ENCODE measurements at places on chromosomes 13 and 19. TPM values are rescaled to one million over a fixed set of nuclear protein-coding genes. Genes with fewer than 3 reads are reported as not detected.

GRCh38 chr13:60303166-60303565 is 93.9 kb upstream of the TDRD3 start:
- DNase-seq = no peak

DNA sequence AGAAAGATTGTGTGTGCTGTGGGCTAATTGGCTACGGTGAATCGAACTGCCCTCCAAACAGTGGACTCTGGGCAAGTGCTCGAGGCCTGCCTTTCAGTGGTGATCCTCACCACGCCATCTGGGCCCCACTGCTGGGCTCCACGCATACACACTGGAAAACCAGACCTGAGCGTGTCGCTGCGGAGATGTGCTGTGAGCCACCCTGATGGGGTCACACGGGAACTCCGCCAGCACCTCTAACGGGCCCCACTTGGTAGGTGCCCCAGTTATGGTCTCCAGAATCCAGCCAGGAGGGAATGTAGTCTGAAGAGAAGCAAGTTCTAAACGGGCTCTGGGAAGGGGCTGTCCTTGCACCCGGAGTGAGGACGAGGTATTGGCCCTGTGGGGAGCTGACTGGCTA is 39.3 kb downstream of the C13orf46 start:
- DNase-seq = no peak

GRCh38 chr13:98526182-98526512 is 50.8 kb downstream of the STK24 start:
- DNase-seq = no peak

DNA sequence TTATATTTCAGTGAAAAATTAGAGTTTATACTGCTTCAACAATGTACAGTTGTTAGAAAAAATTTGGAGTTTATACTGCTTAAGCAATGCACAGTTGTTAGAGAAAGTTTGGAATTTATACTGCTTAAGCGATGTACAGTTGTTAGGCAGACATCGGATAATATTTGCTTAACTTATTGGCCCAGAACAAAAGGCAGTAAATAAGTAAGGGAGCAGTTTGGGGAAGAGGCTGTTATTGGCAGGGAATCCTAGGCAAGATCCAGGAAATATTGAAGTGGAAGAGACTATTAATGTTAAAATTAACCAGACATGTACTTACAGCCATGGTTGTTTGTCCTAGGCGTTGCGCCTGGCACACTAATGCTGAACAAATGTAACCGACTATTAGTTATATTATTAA is 166.9 kb downstream of the GPC5 start:
- no peak for DNase-seq

DNA sequence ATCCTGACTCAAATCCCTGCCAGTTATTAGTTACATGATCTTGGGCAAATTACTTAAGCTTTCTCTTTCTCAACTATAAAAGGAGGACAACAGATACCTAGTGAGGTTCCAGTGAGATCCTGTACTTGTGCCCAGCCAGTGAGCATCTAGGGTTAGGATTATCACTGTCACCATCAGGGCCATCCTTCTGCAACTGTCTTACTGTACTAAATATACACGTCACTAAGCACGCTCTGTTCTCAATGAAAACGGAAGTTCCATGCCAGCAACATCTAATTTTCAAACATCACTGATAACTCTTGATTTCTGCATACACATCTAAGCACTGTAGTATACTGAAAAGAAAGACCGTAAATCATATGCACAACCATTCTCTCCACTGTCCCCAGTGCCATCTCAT is 70.0 kb downstream of the FOXO1 start:
- DNase-seq = no peak

DNA sequence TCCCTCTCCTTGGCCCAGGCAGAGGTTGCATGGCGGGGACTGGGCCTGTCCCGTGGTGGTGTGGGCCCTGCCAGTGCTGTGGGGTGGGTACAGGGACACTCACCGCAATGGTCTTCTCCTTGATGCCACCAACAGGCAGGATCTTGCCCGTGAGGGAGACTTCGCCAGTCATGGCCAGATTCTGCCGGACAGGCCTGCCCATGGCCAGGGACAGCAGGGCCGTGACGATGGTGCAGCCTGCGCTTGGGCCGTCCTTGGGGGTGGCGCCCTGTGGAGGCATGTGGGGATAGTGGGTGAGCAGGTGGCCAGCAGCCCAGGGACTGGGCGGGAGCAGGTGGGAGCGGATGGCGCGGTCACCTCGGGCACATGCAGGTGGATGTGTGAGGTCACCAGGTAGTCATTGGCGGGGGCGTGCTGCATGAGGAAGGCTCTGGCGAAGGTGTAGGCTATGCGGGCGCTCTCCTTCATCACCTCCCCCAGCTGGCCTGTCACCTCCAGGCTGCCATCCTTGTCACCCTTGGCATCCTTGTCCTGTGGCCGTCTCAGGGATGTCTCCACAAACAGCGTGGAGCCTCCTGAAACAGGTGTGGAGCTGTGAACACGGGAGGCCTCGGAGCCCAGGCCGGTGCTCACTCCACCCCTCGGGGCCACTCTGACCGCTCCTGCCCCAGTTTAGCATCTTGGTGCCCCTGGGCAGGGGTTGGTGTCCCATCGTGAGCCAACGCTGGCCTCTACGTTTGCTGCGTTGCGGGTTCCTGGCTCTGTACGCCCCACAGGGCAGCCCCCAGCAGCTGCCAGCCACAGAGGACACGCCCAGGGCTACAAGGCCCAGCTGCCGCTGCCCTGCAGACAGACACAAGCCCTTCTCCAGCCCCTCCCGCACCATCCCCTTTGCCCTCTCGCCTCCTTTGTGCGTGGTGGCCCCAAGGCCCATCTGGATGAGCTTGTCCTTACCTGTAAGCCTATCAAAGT is 3.4 kb downstream of the RPL36 start:
- no peak for DNase-seq

DNA sequence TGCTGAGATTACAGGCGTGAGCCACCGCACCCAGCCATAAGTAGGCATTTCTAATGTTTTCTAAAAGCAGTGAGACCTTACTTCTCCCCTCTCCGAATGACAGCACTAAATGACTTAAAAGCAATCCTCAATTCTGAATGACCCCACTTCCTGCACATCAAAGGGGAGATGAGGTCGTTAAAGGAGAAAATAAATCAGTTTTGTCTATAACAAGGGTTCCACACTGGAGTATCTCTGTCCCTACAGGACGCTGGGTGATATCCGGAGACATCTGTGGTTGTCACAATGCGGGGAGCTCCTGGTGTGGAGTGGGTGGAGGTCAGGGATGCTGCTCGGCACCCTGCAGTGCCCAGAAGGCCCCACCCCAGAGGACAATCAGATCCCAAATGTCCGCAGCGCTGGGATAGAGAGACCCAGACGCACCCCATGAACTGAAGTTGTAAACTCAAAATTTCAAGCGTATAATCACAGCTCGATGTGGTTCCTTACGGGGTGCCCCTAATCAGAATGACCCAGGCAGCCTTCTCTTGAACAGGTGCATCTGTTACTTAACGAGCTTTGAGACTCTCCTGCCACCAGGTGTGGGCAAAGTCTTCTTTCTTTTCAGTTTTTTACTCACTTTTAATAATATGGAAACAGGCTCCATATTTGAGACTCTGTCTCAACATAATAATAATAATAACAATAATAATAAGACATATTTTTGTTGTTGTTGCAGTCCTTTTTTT is 2.9 kb downstream of the GNG7 start:
- no peak for DNase-seq

GRCh38 chr19:6713773-6714692 is 6.4 kb downstream of the C3 start:
- no peak for DNase-seq

DNA sequence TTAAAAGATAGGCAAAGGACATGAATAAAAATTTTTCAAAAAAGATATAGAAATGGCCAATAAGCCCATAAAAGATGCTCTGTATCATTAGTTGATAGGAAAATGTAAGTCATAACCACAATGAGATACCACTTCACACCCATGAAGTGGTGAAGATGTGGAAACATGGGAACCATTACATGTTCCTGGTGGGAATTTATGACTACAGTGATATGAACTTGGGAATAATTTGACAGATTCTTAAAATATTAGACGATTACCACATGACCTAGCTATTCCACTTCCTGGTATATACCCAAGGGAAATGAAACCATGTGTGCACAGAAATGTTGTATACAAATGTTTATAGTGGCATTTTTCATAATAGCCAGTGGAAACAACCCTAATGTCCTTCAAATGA is 232.2 kb downstream of the GGACT start:
- DNase-seq = no peak

- peak; percentile 95 for DNase-seq
Measured at GRCh38 chr19:46265217-46265828, 31.5 kb upstream of the HIF3A start.

DNA sequence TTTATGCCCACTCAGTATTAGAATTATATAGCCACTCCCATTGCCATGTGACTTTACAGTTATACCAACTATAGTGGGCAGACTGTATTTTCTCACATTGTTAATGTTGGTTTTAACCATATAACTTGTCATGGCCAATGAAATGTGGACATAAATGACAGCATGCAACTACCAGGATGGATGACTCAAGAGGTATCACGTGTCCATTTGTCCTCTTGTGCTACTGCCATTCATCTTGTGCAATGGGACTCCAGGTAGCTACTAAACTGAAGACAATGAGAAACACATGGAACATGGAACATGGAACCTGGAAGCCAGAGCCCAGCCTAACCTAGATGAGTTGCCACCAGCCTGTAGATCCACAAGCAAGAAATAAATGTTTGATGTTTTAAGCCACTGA is 242.7 kb upstream of the IPO5 start:
- DNase-seq = no peak

DNA sequence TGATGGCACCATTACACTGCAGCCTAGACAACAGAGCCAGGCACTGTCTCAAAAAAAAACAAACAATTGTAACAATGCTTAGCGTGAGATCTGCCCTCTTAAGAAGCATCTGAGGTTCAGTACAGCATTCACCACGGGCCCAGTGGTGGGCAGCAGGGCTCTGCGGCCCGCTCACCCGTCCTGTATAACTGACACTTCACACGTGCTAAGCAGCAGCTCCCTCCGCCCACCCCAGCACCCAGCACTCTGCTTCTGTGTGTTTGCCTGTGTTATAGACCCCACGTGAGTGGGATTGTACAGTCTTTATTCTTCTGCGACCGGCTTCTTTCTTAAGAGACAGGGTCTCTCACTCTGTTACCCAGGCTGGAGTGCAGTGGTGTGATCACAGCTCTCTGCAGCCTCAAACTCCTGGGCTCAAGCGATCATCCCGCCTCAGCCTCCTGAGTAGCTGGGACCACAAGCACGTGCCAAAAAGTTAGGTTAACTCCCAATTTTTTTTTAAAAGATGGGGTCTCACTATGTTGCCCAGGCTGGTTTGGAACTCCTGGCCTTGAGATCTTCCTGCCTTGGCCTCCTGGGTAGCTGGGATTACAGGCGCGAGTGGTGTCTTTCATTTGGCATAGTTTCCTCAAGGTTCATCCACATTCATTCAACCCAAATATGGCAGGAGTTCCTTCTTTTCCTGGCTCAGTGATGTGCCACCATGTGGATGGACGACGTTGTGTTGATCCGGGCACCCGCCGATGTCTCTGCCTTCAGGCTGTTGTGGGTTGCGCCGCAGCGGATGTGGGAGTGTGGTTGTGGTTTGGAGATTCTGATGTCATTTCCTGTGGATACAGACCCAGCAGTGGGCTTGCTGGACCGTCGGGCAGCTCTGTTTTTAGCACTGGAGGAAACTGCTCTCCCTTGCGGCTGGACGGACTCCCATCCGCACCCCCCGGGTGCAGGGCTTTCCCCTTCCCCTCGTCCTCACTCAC is 170.0 kb downstream of the KDM4B start:
- no peak for DNase-seq

GRCh38 chr19:10133596-10133995 is 13.9 kb upstream of the EIF3G start:
- DNase-seq = no peak

DNA sequence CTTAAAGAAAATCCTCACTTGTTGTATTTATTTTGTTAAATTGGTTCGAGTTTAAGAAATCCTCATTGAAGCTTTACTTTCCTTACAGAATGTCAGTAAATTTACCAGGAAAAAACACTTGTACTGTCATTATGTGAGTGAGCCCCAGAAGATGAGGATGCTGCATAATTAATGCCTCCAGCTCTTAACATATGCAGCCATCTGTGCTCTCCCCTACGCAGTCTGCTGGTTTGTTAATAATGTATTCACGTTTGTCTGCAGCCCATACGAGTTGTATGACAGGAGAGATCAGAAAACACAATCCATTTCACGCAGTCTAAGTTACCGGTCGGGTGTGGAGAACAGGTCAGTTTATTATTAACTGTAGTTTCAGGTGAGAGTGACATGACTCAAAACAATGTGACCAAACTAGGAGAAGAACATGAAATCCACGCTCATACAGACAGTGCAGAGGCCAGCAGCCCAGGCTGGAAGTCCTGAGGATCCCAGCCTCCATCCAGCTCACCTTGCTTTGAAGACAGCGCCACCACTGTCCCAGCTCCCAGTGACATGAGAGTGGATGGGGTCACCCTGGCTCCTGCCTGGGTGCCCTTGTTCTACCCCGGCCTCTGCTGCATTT is 19.8 kb upstream of the ATP11A start:
- peak; percentile 32 for DNase-seq

DNA sequence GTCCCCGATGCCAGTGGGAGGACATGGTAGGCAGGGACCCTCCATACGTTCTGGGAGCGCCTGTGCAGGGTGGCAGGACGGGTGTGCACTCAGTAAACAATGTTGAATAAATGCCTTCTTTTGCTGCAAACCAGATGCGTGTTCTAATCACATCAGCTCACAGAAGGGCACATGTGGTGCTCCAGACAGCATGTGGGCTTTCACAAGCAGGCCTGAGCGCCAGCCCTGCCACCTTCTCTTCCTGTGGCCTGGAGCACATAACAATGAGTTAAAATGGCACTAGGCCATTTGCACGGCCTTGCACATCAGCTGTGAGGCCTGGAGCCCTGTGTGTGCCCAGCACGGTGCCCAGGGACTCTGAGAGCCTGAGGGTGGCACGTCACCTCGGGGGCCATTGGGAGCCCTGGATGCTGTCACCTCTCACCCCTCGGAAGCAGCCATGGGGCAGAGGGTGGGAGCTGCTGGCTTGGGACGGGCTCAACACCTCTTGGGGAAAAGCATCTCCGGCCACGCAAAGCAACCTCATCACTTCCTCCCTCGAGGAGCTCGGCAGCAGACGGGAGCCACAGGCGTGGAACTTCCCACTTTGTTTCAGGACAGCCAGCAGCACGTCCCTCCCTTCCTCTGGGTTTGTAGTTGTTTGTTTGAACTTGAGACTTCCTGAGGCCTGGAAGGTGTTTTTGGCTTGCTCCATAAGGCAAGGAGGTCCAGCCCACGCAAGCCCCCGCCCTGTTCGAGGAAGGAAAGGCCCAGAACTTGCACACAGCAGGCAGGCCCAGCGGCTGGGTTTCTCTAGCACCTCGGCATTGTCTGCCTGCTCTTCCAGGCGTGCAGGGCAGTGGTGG is 9.8 kb downstream of the MCF2L start:
- no peak for DNase-seq

- no peak for DNase-seq
Measured at GRCh38 chr19:46944918-46945628, 74.6 kb upstream of the NPAS1 start.

- peak; percentile 96 for DNase-seq
Measured at GRCh38 chr19:42440357-42441048, 2.2 kb downstream of the CXCL17 start.

Gene PCDH17
- not detected for total RNA-seq

Gene LGALS4
- total RNA-seq = 1,005 TPM

Gene TSEN34
- 234 TPM for total RNA-seq

Gene LRRC8E
- 16.6 TPM for total RNA-seq

Gene SIN3B
- total RNA-seq = 23.8 TPM

Gene SPART
- total RNA-seq = not detected

Gene TTYH1
- not detected for total RNA-seq

Gene CYP2A6
- not detected for total RNA-seq

Gene CKAP2
- total RNA-seq = 23.5 TPM

Gene MIER2
- 20.8 TPM for total RNA-seq

Gene SHISA2
- total RNA-seq = not detected

Gene PRRG2
- total RNA-seq = 26.3 TPM

Measured in HT-29 (cell line).